ENCODE measurements at places on chromosomes 7 and 10. TPM values are rescaled to one million over a fixed set of nuclear protein-coding genes. Genes with fewer than 3 reads are reported as not detected.

GRCh38 chr10:72126184-72126871 lies 38.0 kb upstream of the SPOCK2 start:
- DNase-seq, result peak; percentile 8

- no peak for DNase-seq
These were observed 30.5 kb downstream of the C10orf53 start for GRCh38 chr10:49709934-49710333.

DNA sequence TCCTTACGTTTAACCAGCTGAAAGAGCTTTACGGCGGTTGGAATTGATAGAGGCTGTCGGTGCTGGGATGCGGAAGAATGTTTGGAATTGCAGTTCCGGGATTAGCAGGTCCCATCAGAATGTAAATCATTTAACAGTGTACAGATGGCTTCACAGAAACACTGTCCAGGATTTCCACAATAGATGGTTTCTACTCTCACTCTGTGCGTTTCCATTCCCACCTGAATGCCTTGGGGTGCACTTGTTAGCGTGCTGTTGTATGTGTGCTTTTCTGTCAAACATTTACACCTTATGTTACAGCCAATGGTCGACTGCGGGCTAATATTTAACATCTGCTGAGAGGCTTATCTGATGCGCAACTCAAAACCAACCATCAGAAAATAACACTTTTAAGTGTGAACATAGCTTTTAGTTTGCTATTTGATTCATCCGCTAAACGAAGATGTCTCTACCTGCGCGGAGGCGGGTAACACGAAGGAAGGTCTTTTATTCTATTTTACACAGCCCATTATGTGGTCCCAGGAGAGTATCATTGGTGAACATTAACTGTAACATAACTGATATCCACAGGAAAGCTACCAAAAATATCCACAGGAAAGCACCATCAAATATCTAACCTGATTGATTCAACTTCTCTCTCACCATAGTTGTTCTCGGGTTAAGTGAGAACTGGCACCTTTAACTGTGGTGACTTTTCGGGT lies 179.0 kb downstream of the PRPF18 start:
- no peak for DNase-seq

DNA sequence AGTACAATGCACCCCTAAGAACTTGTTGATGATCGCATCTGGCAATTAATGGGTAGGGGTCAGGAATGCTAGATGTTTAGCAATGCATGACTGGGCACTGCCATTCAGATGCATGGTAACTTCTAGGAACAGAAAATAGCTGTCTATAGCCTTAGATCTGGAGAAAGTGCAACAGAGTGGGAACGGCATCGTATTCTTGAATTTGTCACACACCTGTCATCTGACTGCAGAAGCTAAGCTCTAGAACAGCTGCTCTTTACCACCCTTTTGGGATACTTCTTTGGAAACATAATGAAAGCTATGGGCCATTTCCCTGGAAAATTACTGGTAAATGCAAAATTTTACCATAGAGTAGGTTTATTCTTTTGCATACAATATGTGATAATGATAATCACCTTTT lies 118.1 kb downstream of the SLC25A13 start:
- DNase-seq, result peak; percentile 53

GRCh38 chr10:89425000-89425399 lies 10.6 kb downstream of the IFIT5 start:
- no peak for DNase-seq

- peak; percentile 66 for DNase-seq
These were observed 125.4 kb upstream of the BET1 start for GRCh38 chr7:94129443-94130140.

DNA sequence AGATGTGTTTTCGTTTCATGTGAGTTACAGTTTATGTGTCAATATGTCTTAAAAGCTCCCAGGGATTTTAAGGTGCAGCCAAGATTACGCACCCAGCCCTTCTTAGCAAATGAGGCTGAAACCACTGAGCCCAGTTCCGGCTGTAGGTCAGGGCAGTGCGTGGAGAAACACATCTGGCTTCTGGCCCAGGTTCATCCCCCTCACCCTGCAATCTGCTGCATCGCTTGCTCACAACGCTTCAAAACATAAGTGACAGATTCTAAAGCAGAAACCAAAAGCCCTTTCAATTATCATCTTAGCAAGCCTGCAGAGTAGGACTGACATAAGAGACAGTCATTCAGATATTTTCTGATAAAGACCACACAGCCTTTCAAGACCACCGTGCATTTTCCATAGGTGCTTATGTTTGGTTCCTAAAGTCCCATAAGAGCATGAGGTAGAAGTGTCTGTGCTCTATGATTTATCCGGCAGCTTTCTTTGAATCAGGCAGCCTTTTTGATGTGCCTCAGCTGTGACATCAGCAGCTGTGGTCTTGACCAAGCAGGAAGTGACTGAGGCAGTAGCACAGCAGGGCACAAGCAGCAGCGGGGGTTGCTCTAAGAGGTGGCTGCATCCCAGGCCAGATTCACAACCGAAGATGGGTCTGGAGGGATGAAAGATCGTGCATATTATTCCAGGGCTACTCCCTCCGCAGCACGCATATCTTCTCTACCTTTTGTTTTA lies 72.1 kb upstream of the LYZL2 start:
- peak; percentile 43 for DNase-seq

GRCh38 chr10:117652228-117653169 lies 110.0 kb downstream of the EMX2 start:
- DNase-seq, result no peak

- DNase-seq, result peak; percentile 56
These were observed 256.9 kb upstream of the NFE2L3 start for GRCh38 chr7:25894902-25895791.

DNA sequence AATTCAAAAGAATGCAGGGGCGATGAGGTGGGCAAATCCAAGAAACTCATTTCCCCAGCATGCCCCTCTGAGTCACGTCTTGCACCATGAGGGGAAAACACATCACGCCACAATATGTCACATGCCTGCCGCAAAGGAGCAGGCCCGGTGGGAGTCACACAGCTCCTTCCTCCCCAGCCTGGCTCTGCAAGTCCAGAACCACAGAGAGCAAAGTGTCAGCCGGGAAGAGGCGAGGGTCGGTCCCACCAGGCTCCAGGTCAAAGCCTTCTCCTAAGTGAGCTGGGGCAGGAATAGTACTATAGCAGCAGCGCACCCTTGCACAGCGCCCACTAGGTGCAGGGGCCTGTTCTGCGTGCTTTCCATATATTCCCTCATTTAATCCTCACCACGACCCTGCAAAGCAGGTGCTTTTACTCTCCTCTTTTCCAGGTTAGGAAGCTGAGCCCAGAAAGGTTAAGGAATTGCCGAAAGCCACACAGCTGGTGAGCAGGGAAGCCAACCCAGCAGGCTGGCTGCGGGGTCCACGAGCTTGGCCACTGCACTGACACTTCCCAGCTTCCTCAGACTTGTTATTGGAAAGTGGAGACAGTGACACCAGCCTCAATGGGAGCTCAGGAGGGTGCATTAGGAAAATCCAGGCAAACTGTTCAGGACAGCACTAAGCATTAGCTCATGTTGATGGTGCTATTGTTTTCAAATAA lies 94.0 kb upstream of the ZMIZ1 start:
- DNase-seq, result peak; percentile 71

- DNase-seq, result no peak
These were observed 176.0 kb downstream of the ARID5B start for GRCh38 chr10:62077330-62078015.

DNA sequence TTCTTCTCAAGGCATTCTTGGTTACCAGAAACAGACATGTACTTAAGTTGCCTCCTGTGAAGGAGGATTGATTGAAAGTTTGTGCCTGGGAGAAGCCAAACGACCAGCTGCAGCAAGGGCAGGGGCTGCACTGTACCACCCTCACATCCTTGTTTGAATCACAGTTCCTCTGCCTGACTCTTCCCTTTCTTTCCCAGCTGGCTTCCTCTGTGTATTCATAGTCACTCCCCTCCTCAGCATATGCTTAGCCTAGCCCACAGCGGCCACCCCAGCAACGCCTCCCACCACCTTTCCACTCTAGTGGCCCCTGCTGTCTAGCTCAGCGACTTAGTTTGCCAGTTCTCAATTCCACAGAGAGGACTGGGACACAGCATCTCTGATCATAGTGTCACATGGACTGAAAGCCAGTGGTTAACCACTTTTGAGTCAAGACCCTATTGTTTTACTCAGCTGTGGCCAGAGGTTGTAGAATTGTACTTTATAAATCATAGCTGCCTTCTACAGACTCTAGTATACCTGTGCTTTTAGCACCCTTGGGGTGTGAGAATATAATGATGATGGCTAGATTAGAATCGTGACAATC lies 643.0 kb downstream of the SUGCT start:
- DNase-seq, result peak; percentile 69

- DNase-seq, result no peak
These were observed 39.4 kb downstream of the ADRA2A start for GRCh38 chr10:111116211-111116610.

LIPF gene
- 1.7 TPM for total RNA-seq

ZNF467 gene
- total RNA-seq, result 2.5 TPM

CLDN4 gene
- total RNA-seq, result not detected

NPC1L1 gene
- not detected for total RNA-seq

ITIH2 gene
- not detected for total RNA-seq

CYP2C19 gene
- 0.08 TPM for total RNA-seq

Measured in myocyte (in vitro differentiated cells).